ENCODE measurements at places on chromosomes 4 and X.

GRCh38 chr4:106096454-106096853 is 201.2 kb downstream of the NPNT start:
- no peak for DNase-seq

- DNase-seq, result peak; percentile 95
These were observed 17.8 kb downstream of the SCD5 start for GRCh38 chr4:82780752-82781231.

DNA sequence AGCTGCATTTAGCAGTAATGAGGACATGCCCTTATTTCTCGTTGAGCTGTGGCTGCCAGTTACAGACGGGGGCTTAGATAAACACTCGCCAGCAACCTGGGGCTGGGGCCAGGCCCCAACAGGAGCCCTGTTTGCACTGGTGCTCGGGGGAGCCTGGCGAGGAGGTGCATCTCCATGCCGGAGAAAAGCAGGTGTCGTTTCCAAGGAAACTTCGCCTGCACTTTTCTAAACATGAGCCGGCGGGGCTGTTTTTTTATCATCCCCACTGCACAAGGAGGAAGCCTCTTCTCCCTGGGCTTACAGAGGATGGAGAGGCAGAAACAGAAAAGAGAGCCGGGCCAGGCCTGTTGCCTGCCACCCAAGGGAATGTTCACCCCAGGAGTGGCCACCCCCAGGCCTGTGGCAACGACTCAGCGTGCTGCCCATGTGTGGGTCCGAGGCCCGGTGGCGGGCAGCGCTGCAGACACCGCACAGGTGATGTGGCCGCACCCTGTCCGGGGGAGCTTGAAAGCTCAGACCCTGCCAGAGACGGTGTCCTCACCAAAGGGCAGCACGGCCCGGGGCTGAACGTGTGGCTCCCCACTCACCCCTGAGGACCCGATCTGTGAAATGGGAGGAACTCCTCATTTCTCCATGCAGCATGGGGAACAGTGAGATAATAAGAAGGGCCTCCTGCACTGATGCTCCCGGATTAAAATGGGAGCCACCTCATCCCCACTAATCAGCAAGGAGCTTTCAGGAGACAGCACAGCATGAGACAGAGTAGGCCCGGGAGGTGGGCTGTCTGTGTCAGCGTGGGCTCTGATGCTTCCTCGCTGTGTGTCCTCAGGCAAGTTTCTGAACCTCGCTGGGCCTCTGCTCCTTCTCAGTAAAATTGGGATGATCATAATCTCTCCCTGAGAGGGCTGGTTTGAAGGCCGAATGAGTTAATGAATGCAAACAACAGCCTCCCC is 33.8 kb upstream of the ADRA2C start:
- no peak for DNase-seq

- no peak for DNase-seq
These were observed 222.5 kb downstream of the MGST2 start for GRCh38 chr4:139887962-139888735.

DNA sequence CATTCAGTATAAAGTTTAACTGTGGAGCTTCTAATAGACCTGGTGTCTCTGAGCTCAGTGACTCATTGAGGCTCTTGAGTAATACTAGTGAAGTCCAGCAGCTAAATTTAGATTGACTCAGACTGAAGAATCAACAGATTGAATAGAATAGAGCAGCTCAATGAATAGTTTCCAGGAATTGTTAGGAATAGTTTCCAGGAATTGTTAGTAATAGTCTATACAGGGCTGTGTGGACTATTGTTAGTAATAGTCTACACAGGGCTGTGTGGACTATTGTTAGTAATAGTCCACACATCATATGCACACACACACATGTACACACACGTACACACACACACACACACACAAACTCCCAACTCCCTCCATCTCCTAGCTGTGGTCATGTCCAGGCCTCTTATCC is 3.0 kb downstream of the GIMD1 start:
- DNase-seq, result no peak

GRCh38 chr4:93373893-93374860 is 454.4 kb upstream of the ATOH1 start:
- DNase-seq, result no peak

DNA sequence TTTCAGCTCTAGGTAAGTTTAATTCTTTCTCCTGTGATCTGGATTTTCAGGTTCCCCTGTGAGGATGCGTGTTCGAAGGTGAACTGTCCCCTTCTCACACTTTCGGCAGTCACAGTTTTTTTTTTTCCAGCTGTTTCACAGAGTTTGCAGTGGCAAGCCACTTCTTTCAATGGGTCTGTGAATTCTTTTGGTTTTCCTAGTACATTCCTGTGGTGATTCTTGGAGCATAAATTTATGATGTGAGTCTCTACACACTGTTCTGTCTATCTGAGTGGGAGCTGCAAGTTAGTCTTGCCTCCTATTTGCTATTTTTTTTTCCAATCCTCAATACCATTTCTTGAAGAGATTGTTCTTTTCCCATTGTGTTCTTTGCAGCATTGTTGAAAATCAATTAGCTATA is 595.5 kb downstream of the RAPGEF2 start:
- DNase-seq, result no peak

GRCh38 chr4:69909195-69909594 is 21.7 kb upstream of the CSN1S1 start:
- no peak for DNase-seq

DNA sequence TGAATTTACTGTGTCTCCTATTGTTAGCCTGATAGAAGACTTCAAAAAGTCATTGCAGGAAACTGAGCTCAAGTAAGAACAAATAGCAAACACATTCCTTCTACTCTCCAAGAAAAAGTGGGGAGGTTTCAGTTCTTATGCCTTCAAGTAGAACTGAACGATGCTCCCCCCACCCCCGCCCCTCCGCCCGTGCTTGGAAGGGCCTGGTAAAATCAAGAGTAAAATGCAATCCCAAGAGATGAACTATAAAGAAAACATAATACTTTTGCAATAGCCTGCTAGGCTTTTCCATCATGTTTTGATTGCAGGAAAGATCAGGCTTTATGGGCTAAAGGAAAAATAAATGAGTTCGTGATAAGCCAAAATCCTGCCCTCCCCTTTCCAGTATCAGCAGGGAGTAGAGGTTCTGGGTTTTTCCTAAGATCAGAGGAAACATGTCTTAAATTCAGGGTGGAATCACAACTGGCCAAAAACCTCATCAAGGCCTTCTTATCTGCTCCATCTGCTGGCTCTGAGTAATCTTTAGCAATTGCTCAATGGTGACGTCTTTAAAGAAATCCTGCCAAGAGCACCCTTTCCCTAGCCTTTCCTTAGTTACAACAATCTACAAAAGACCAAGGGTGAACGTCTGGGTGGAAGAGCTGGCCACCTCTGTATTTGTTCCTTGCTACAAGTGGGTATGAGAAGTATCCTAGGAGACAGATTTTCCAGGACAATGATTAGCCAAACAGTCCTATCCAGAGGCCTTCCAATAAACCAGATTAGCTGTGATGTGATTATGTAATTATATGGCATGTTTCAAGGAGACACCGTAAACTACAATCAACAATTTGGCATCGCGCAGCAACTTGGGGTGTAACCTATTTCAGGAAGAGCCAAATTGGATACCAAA is 66.3 kb upstream of the FAM9C start:
- no peak for DNase-seq

- no peak for DNase-seq
These were observed 101.4 kb downstream of the WWC2 start for GRCh38 chr4:183200453-183200852.

All from RPMI8226 (cell line).